ENCODE measurements at places on chromosomes 2 and 18.

GRCh38 chr2:143451642-143452281 lies 322.5 kb downstream of the ARHGAP15 start:
- peak; percentile 60 for DNase-seq

- DNase-seq, result no peak
Measured at GRCh38 chr2:70024284-70024683, 62.9 kb upstream of the ASPRV1 start.

DNA sequence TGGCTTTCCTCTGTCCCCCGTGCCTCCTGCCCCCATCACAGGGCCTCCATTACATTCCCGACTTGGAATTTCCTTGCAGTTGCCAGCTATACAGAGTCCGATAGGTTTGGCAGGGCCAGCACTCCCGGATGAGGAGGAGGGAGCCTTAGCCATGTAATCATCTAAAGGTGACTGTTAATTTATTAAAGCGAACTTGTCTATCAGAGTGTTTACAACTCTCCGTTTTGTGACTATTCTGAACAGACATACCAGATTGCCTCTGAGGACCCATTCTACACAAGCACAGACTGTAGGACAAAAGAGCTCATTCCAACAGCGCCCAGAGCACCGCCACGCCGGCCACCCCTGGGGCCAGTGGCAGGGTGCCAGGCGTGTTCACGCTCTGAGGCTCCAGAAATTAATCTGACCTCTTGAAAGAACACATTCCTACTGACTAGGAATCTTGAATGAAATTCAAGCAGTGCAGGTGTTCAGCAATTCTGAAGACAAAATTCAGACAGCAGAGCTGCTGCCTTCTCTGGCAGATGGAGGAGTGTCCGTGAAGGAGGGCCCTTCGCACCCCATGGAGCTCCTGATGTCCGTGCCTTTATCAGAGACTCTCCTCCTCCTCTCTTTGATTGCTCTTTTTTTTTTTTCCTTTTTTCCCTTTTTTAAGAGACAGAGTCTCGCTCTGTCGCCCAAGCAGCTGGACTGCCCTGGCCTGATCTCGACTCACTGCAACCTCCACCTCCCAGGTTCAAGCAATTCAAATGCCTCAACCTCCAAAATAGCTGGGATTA lies 58.1 kb upstream of the RALBP1 start:
- peak; percentile 93 for DNase-seq

GRCh38 chr2:217521820-217522219 lies 481.0 kb downstream of the TNS1 start:
- no peak for DNase-seq

DNA sequence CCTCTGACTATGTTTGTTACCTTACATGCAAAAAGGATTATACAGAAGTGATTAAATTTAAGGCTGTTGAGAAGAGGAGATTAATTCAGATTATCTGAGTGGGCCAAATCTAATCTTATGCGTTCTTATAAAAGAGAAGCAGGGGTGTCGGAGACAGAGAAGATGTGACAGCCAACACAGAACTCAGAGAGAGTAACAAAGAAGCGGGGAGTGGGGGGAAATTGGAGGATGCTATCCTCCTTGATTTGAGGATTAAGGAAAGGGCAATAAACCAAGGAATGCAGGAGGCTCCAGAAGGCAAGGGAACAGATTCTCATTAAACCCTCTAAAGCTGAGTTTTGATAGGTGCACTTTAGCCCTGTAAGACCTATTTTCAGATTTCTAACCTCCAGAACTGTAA lies 291.3 kb upstream of the REG3G start:
- DNase-seq, result no peak

GRCh38 chr2:85813982-85814801 lies 60.4 kb downstream of the ATOH8 start:
- peak; percentile 84 for DNase-seq

GRCh38 chr2:200862532-200863000 lies 1.9 kb downstream of the CLK1 start:
- peak; percentile 73 for DNase-seq

DNA sequence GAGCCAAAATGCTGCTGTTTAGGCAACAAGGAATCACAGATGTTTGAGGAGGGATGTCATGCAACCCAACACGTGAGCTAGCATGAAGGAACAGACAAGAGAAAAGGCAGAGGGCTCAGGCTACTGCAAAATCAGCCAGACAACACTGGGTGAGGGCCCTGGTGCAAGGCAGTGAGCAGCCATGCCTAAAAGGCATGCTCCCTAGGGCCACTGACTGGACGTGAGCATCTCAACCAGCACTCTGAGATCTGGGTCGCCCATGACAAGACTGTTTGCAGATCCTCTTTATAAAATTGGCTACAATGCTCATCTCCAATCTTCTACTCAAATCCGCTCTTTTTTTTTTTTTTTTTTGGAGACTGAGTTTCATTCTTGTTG lies 49.1 kb downstream of the KIAA2012 start:
- no peak for DNase-seq

DNA sequence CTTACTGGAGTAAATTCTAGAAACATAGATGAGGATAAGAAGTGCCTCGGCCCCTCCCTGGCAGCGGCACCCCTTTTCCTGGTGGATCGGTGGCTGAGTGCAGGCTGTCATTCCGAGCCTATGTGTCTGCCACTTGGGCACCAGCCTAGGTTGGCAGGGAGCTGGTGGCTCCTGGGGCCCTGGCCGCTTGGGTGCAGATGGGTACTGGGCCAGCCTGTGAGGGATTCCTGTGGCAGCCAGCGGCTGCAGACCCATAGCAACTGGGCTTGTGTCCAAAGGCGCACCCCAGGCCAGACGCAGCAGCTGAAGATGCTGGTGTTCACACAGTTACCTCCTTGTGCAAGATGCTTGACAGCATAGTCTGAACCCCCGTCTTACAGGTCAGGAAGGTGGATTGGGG lies 2.8 kb downstream of the SNORC start:
- DNase-seq, result no peak

DNA sequence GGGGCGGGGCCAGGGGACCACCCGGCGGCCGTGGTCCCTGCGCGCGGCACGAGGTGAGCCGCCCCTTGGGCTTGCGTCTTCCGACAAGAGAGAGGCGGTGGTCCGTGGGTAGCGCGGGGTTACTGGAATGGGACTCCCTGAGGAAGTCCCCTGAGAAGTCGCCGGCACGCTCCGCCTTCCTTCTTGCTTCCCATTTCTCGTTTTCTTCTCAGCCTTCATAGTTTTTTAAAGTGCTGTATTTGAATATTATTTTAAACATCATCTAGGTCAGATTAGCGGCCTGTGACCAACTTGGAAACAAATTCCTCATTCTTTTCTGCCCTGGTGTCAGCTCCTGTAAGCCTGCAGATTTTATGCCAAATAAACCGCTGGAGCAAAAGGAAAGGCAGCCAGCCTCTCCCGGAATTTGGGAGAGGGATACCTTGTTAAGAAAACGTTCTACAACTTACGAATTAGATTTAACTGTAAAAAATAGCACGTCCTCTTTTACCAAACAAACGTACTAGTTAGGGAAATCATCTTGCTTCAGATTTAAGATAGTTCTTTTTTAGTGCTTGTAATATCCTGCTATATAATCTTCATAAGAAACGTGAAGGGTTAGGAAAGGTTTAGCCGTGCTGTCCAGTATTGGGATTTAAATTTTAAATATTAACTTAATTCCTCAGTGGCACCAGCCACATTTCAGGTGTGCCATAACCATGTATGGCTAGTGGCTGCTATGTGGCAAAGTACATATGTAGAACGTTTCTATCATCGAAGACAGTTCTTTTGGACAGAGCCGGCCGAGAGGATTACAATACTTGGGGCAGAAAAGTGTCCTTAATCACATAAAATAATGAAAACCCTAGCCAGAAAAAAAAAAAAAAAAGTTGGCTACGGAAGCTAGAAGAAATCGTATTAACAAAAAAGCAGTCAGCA lies 628 bp upstream of the PTPN2 start:
- DNase-seq, result no peak

DNA sequence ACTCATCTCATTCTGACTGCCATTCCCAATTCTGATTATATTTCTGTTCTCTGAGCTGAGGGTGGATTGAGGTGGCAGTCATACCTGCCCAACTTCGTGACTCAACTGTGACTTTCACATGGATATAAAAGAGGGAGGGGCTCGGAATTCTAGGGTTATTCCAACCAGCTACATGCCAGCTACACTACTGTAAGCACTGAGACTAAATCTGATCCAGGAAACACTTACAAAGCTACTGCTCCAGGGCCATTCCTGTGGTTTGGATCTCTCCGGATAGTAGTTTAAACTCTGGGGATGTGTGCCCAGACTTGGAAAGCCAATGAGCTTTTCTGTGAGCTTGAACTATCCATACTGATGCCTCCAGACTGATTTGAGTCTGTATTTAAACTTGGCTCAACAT lies 7.9 kb downstream of the MAP2 start:
- DNase-seq, result peak; percentile 82

GRCh38 chr2:83823229-83823628 lies 635.9 kb downstream of the SUCLG1 start:
- no peak for DNase-seq

GRCh38 chr2:170873035-170873692 lies 55.9 kb upstream of the GORASP2 start:
- DNase-seq, result peak; percentile 79

DNA sequence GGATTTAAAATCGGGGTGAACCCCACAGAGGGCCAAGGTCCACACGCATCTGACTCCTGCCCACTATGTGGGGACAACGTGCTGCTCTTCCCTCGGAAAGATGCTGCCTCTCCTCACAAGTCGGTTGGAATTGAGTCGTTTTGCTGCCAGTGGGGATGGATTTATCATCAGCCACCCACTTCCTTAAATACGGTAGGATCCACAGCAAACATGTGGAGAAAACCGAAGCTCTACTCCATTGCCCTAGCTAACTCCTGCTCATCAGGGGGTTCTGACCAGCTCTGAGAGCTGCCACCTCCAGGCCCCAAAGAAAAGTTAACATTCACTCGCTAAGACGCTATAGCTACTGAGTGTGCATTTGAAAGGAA lies 80.9 kb downstream of the CHRNA1 start:
- peak; percentile 30 for DNase-seq

DNA sequence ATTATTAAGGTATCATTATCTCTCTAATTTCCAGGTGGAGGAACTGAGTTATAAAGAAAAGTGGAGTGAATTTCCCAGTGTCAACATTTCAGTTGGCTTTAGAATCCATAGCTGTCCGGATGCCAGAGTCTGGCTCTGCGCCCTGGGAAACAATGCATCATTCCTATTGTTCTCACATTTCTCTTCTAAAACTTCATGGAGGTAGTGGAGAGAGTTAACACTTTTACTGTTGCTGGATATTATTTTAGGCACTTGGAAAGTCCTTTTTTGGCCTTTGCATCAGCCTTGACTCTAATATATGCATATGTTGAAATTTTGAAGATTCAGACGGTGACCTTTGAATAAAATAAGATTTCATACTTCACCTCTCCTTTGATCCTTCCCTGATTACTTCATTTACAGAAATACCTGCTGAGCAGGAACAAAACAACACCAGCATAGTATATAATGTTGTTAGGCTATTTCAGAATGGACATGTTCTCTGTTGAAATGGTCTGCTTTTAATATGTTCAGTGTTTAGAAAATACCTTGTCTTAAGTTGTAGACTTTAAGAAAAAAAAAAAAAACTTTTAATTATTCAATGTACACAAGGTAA lies 148.8 kb downstream of the EPHA4 start:
- DNase-seq, result no peak

DNA sequence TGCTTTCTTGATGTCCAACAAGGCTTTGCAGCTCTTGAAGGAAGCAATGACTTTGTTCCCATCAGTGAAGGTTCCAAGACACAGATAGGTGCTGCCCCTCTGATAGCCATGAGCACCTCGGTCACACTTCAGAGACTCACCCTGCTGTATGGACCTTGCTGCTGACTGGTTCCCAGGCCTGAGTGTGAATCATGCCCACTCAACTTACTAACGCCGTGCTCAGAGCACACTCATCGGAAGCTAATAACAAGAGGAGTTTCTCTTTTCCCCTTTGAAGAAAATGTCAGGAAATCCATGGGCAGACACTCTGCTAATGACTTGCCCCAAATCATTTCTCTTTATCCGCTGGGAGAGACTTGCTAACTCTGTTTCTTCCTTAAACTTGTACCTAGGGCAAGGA lies 83.8 kb upstream of the ARL4C start:
- peak; percentile 37 for DNase-seq

DNA sequence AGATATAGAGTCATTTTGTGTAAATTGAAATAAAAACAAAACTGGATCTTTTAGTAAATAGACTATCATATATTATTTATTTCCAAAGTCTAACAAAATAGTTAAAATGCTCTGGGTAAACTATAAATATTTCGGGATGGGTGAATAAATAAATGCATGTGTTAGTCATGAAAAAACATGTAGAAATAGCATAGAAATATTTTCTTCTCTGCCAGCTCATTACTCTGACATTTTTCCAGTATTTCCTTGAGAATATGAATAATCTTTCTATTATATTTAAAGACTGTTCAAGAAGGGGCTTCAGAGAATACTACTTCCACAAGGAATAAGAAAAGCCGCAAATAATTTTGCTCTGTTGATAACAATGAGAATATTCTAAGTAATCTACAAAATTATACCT lies 880.4 kb downstream of the TRIB2 start:
- DNase-seq, result no peak

DNA sequence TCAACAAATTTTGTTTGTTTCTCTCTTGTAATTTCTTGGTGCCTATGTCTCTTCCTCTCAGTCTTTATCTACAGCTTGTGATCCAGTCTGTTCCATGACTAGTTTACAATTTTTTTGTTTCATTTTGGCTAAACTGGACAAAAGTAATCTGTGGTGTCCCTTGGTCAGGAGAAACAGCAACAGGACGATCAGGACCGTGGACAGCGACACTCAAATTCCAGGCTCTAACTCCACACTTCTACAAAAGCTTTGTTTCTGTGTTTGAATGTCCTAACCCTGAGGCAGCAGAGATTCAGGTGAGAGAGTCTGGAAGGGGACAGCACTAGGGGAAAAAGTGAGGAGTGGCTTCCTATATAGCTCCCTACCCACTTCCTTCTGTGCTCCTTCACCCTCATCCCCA lies 593.3 kb upstream of the FANCL start:
- peak; percentile 9 for DNase-seq

GRCh38 chr2:176647325-176648165 lies 378.3 kb downstream of the MTX2 start:
- no peak for DNase-seq

- DNase-seq, result no peak
Measured at GRCh38 chr2:18988631-18989232, 369.7 kb downstream of the OSR1 start.

DNA sequence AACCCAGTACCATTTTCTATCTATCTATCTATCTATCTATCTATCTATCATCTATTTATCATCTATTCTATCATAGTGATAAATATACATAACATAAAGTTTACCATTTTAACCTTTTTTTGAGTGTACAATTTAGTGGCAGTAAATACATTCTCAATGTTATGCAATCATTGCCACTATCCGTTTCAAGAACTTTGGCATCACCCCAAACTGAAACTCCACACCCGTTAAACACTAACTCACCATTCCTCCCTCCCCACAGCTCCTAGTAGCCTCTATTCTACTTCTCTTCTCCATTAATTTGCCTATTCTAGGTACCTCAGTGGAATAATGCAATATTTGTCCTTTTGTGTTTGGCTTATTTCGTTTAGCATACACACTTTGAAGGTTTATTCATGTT lies 82.5 kb upstream of the KCNE4 start:
- DNase-seq, result peak; percentile 12
